ENCODE measurements at places on chromosomes 3 and 15.

DNA sequence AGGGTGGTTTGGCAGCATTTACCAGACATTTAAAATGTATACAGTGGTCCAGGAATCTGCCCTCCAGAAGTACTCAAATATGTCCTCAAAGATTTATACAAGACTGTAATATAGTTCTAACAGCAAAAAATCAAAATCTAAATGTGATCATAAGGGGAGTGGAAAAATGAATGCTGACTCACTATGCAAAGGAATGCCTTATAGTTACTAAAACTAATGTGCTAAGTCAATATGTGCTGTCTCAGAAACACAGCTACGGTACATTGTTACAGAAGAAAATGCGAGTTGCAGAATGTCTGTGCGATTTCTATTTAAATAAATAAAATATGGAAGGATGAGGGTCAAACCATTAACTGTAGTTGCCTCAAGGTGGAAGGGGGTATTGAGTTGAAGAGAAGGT, 230.1 kb upstream of the UBE2E1 start:
- DNase-seq: no peak

- DNase-seq: no peak
Observed at GRCh38 chr3:28791713-28792255, 443.2 kb upstream of the AZI2 start.

GRCh38 chr3:173870976-173871375, 473.4 kb downstream of the NLGN1 start:
- no peak for DNase-seq

DNA sequence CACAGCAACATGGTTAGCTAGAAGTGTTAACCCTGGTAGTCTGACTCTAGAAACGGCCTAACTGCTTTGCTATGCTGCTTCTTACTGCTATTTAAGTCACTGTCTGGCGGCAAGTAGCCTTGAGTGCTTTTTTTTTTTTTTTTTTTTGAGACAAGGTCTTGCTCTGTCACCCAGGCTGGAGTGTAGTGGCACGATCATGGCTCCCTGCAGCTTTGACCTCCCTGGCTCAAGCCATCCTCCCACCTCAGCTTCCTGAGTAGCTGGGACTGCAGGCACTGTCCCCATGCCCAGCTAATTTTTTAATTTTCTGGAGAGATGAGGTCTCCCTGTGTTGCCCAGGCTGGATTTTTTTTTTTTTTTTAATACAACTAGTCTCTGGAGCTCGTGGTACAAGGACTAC, 93.2 kb downstream of the ITPR1 start:
- DNase-seq: no peak

DNA sequence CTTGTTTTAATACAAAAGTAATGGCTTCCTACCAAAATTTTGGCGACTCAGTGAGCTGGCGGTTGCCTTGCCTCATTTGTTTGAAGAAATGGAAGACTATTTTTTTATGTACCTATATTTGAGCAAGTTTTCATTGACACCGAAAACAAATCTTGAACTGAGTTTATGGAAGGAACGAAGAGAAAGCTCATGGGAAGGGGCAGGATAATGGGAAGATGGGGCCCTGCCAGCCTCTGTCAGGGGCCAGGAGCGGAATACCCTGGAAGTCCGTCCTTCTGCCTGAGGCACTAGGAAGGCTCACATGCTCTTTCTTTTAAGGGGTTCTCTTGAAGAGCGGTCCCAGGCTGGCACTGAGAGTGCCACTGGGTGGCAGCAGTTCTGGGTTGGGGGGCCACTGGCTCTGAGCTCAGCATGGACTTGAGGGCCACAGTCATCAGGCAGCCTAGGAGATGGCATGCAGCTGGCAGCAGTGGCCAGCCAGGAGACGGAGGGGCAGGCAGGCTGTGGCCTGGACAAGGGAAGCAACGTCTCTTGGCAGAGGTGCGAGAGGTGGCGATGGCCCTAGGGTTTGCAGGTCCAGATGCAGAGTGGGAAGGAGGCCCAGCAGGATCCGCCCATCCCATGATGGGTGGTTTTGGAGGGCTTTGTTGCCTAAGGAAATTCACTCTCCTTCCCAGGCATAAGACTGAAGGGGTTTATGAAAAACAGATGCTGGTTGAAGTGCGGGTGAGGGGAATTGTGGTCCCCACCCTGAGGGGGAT, 41.6 kb downstream of the ISG20 start:
- DNase-seq: no peak

DNA sequence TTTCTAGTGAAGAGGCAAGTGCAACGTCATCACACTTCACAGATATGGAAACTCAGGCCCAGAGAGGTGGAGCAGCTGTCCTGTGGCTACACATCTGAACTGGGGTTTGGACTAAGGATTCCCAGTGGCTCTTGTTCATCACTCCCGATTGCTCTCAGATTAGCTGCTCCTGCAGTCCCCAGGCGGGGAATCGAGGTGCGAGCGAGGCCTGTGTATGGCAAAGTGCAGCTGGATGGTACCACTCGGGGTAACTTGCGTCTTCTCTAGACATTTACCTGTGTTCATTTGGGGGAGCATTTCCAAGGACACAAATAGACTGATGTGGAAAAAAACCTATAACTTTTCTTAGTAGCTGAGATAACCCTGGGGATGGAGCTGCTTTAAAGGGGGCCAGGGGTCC, 45.9 kb upstream of the TRPM1 start:
- no peak for DNase-seq

- DNase-seq: no peak
Observed at GRCh38 chr15:60557191-60557618, 78.3 kb upstream of the ICE2 start.

GRCh38 chr3:45986303-45986982, 9.2 kb downstream of the FYCO1 start:
- no peak for DNase-seq

DNA sequence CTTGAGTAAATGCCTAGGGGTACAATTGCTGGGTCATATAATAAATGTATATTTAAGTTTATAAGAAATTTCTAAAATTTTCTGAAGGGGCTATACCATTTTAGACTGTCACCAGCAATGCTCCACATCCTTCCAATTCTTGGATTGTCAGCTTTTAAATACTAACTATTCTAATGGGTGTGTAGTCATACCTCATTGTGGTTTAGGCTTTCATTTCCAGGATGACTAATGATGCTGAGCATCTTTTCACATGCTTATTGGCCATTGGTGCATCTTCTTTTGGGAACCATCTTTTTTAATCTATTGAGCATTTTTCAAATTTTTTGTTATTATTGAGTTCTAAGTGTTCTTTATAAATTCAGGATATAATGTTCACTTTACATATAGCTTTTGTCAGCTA, 52.5 kb upstream of the CORO2B start:
- no peak for DNase-seq

DNA sequence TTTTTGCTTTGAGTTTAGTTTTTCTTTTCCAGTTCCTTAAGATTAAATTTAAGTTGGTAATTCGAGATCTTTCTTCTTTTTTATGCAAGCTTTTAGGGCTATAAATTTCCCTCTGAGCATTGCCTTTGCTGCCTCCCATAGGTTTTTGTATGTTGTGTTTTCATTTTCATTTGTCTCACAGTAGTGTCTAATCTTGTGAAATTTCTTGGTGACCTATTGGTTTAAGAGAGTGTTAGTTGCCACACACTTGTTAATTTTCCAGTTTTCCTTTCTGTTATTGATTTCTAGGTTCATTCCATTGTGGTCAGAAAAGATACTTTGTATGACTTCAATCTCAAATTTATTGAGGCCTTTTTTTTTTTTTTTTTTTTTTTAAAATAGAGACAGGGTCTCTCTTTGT, 18.3 kb upstream of the IL20RB start:
- DNase-seq: no peak

DNA sequence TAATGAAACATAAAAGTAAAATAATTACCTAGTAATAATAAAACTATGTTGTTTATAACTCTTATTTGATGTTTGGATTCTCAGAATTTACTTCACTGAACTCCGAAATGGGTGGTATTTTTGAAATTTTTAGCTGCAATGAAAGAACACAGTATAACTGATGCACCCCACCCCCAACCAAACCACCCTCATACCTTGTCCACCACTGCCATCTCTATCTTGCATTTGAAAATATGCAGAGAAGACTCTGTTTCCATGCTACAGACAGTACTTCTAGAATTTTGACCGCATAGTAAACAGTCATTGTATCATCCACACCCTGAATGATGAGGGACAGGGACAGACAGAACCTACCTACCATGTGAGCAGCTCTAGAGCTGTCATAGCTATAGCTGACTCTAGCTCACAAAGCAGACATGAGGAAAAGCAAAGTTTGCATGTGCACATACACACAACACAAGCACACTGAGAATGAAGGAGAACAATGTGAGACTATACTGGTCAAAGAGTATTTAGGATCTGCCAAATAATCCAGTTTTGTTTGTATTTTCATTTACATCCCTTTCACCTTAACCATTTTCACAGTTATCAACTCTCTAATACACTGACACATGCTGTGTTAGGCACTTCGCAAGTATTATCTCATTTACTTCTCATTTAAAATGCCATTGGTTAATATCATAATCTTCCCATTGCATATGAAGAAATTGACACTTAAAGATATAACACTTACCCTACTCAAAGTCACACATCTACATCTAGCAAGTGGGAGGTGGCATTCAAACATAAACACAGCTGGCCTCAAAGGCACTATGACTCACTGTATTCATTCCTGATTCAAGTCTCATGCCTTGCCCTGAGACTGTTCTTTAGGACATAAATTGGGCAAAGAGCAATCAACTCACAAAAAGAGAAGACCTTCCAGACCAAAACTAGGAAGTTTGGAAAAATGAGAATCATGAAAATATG, 1014.7 kb upstream of the CFAP20DC start:
- DNase-seq: no peak

GRCh38 chr3:175267561-175267960, 408.4 kb downstream of the NAALADL2 start:
- DNase-seq: no peak

GRCh38 chr3:13509816-13510192, 29.7 kb downstream of the HDAC11 start:
- DNase-seq: no peak

DNA sequence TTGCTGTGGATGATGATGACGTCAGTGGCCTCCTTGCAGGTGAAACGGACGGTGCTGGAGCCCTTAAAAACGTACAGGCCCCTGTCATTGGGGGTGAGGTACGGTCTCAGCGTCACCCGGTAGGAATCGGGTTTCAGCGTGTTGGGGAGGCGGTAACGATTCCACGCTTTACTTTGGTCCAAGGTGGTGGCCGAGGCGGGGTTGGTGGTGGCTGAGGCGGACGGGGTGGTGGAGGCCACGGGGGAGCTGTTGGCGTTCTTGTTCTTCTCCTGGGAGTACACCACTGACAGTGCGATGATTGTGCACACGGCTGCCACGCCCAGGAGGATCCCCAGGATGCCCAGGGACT, 8.5 kb downstream of the ANPEP start:
- no peak for DNase-seq

DNA sequence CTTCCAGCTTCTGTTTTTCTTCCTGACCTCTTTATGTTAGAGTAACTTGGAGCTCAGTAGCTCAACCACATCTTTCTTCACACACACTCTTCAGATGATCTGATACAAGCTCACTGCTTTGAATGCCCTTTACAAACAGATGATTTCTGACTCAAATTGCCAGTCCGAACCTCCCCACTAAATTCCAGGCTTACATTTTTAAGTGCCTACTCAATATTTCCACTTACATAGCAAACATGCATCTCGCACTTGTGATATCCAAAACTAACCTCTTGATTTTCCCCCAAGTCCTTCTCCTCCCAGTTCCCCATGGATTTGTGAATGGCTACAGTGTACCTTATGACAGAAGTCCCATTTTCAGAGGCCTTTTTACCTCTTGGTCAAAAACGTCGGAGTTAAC, 139.1 kb downstream of the GBE1 start:
- no peak for DNase-seq

- DNase-seq: no peak
Observed at GRCh38 chr3:10845001-10845761, 29.2 kb downstream of the SLC6A11 start.

DNA sequence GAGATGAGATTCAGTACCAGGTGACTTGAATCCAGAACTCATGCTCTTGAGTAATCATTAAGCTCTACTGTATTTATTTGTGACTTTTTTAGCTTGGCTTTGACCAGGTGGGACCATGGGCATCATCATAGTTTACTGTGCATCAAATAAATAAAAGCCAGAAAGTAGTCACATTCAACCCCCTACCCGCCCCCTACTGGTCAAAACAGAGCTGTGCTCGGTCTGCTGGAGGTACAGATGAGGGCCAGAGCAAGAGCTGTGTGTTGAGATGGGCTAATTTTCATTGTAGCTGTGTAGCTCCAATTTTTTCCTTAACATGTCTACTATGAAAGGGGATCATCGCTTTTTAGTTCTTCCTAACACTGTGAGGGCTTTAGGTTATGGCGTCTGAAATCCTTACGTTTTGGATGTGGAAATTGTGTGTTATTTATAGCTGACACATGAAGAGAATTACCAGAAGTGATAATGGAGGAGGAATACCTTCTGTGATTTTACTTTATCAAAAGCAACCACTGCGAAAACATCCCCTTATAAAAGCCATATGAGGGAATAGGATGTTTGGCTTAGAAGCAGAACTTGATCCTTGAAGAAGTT, 375.1 kb downstream of the PTPRG start:
- DNase-seq: no peak

DNA sequence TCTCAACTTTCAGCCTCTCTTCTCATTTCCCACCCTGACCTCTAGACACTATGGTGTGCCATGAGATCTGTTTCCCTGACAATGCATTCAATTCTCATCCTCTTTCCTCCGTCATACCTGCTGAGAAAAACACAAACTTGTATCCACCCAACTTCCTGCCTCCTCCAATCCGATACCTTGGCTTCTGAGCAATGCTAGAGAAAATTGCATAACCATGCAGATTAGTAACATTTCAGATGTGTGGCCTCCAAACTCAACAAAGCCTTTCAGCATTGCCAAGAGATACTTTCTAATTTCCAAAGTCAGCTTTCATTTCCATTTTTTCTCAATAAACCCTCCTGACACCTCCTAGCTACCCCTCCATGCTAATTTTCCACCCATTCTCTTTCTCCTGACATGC, 88.5 kb downstream of the MINAR1 start:
- DNase-seq: no peak

DNA sequence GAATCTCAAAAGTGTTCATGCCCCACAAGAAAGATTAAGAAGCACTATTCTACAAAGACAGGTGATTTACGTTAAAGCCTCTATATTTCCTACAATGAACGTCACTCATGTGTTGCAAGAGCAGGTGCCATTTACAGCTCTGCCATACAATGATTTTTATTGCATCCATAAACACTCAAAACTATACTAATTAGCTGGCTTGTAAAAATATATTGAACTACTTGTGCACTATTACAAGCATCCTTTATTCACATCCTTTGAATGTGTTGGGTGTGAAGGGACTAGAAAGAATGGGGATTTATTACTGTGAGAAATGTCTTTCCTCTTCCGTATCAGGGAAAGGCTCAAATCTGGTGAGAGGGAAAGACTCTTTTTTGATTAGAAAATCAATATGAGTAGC, 50.7 kb upstream of the C3orf49 start:
- no peak for DNase-seq

- no peak for DNase-seq
Observed at GRCh38 chr3:46025139-46025538, 2.1 kb downstream of the XCR1 start.

DNA sequence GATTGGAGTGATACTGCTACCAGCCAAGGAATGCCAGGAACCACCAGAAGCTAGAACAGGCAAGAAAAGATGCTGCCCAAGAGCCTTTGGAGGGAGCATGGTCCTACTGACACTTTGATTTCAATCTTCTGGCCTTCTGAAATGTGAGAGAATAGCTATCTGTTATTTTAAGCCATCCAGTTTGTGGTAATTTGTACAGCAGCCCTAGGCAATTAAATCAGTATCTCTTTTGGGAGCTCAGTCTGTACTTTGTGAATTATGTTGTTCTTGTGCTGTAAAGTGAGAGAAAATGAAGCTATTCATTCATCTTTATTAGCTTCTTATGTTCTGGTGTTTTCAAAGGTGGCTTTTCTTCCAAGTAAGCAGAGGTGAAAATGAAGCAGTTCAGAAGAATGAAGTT, 381.3 kb downstream of the PDCD6IP start:
- no peak for DNase-seq

All from RWPE2 (cell line).